NCI-H524 (cell line): ENCODE measurements at places on chromosomes 1 and 21.

DNA sequence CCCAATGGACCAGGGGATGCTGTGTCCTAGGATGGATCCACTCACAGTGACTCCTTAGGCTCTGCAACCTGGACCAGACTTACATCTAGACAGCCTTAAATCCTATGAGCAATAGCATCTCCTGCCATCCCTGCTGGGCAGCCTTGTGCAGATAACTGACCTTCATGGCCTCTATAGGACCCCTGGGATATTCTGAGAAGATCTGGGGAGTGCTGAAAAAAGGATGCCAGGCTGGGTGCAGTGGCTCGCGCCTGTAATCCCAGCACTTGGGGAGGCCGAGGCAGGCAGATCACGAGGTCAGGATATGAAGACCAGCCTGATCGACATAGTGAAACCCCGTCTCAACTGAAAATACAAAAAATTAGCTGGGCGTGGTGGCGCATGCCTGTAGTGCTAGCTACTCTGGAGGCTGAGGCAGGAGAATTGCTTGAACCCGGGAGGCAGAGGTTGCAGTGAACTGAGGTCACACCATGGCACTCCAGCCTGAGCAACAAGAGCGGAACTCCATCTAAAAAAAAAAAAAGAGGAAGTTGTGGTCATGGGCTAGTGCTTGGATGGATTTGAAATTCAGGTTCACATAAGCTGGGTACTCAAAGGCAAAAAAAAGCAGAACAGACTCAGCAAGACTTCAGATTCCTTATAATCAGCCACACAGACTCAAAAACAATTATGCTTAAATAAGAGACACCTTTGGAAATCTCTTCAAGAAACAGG lies 10.9 kb upstream of the SH2D1B start:
- no peak for DNase-seq

GRCh38 chr1:45205011-45205909 lies 1.1 kb downstream of the ZSWIM5 start:
- peak; percentile 71 for DNase-seq

GRCh38 chr1:215595231-215595630 lies 28.1 kb downstream of the KCTD3 start:
- no peak for DNase-seq

DNA sequence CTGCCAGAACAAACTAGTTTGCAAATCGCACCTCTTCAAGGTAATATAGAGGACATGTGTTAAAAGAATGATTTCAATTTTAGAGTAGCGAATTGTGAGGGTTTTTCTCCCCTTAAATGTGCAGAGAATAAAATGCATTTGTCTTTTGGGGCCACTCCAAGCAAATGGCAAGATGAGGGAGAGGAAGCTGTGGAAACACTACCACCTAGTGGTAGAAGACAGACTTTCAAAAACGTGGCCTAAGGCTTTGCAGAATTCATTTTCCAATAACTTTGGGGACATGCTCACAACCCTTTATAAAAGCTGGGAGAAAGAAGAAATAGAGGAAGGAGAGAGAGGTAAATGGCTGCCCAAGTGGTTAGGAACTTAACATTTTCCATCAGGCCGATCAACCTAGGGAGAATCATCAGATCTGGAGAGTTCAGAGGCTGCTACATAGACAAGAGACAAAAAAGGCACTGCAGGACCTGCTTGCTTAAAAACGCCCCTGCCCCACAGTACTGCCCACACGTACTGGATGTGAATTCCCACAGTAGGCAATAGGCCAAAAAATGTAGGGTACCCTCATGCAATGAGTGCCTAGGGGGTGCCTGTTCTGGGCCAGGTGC lies 15.7 kb upstream of the RCAN1 start:
- peak; percentile 62 for DNase-seq

- no peak for DNase-seq
These were observed 10.2 kb upstream of the HSD3B2 start for GRCh38 chr1:119404736-119405135.

GRCh38 chr1:172342584-172343239 lies 77.8 kb upstream of the C1orf105 start:
- DNase-seq: no peak

DNA sequence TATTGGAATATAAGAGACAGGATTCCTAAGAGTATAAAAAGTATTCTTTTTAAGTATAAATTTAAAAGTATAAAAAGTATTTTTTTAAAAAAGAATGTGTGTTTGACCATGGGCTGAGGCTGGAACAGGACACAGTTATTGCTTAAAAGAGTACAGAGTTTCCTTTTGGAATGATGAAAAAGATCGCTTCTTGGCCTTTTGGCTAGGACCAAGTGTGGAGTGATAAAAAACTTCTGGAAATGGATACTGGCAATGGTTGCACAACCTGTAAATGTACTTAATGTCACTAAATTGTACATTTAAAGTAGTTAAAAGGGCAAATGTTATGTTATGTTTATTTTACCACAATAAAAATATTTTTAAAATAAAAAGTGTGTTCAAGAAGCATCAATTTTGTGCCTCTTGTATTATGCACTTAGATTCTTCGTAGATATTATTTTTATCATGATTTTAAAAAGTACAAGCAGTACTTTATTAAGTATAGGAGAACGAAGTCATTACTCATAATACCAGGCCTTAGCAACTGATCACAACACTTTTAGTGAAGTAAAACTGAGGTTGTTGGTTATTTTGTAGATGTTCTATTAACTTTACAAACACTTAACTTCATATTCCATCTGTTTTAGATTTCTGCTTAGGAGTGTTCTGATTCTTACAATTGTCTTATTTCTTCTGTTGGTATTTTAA lies 389.1 kb upstream of the ZP4 start:
- DNase-seq: no peak

DNA sequence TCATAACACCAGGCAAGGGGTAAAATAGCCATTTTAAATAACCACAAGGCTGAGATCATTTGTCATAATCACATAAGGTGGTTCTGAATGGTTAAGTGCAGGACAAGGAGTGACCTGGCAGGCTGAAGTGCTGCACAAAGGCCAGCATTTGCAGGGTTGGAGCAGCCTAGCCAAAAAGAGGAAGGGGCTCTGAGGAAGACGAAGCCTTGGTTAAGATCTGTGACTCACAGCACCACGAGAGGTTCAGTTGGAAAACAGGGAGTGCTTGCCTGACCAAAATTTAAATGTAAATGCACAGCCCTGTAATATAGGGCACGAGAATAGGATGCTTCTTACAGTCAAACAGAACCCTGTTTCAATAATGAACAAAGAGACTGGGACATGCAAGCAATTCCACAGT lies 12.1 kb downstream of the ATP5PF start:
- no peak for DNase-seq

GRCh38 chr1:53278298-53278725 lies 40.0 kb upstream of the MAGOH start:
- DNase-seq: peak; percentile 43

DNA sequence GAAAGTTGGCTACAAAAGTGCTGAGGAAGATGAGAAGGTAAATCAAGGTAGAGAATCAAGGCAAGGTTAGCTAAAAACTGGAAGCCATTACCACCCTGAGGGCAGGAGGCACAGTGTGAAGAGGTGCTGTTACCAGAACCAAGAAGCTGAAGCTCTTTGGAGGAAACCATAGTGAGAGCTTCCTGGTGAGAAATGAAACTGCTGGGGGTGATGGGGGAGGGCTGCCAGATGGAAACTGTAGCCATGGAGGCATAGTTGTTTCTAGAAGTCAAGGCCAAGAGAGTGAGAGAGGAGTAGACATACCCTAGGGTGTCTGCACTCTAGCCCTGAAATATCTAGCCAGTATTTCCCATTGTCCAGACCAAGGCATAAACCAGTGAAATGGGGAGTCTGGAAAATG lies 28.7 kb downstream of the IFI44 start:
- no peak for DNase-seq

DNA sequence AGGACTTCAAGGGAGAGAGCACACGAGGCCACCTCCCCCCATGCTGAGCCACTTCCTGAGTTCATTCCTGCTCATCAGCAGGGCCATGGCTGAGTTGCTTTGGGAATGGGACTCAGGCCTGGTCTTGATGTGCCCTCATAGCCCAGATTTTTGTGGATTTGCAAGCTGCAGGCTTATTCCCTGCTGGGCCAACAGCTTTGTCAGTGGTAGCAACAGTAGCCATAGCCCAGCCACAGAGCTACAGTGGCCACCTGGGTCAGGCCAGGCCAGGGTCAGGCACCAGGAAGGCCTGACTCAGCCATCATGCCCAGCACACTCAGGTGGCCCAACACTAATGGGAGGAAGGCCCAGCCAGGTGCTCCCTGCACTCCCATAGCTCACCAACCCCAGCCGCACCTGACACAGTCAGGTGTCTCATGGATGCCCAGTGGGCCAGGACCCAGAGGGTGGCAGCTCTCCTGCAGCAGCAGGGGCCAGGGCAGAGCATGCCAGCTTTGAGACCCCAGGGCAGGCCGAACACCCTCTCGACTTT lies 33.5 kb downstream of the EPHA2 start:
- no peak for DNase-seq

DNA sequence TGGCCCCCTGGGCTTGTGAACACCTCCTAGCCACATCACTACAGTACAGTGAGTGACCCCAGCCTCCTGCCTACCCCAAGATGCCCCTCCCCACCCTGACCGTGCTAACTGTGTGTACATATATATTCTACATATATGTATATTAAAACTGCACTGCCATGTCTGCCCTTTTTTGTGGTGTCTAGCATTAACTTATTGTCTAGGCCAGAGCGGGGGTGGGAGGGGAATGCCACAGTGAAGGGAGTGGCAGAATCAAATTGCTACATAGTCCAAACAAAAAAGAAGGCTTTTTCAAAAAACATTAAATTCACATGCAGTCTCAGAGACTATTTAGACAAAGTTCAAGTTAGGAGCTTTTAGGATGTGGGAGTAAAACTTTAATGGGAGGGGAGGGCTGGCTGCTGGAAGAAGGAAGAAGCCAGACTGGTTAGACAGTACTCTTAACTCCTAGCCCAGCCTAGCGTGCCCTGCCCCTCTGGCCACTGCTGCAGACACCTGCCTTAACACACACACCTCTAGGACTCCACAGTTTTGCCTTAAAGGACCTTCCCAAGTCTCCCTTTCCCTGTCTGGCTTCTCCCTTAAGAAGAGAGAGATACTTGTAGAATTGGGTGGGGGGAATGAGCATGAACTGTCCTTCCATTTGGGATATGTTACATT lies 9.4 kb downstream of the PEA15 start:
- no peak for DNase-seq

DNA sequence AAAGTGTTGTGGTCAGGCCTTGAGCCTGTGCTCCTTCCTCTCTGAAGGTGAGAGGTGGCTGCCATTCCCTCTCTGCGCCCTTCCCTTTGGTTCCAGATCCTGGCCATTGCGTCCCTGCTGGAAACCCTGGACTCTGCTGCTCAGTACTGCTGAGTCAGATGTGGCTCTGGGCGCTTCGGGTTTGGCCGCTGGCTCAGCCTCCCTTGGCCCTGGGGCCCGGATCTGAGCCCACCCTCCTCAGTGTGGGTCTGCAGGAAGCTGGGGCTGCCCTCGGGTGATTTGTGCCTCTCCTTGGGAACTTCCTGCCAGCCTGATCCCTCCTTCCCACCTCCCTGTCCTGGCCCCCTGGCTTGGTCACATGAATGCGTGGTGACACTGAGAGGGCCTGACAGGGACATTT lies 32.2 kb downstream of the QSOX1 start:
- DNase-seq: no peak

GRCh38 chr1:14625572-14625971 lies 27.1 kb downstream of the KAZN start:
- no peak for DNase-seq

DNA sequence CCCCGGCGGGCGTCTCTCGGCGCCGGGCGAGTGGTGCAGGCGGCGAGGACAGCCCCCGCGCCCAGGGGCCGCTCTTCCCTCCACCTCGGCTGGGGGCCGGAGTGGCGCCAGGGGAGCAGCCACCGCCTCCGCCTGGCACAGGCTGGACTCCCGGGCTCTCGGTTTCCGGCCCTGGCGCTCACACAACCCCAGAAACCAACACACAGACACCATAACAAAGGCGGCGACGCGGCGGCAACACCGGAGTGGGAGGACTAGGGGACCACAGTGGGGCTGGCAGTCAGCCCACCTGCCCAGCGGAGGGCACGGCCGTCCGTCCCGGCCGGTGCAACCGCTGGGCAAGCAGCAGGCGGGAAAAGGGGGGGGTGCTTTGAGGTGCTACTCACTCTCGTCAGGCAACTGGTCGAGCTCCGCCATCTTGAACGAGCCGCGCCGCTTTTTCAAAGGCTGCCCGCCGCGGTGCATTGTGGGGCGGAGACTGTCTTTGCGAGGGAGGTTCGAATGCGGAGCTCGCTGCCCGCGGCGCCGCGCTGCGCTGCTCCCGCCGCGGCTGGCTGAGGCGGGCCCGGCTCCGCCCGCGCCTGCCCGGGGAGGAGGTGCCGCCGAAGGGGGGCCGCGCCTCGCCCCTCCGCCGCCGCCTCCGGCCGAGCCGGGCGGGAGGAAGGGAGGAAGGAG lies at the start of gene LIN9:
Gene LIN9 (minus strand): TSS at position 442 of the 675 bp plus-strand sequence. CDS start 25 bp downstream, at position 417.
- DNase-seq: peak; percentile 87

DNA sequence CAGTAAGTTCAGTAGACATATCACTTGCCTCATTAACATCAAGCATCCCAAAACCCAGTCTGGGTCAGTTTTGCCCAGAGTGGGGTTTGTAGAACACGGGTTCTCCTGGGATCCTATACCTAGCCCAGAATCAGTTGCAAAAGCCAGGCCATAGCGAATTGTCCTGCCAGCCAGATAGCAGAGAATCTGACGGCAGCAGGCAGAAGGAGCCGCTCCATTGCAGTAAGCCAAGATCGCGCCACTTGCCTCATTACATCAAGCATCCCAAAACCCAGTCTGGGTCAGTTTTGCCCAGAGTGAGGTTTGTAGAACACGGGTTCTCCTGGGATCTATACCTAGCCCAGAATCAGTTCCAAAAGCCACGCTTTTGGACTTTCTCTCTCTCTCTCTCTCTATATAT lies 19.1 kb downstream of the NDUFS5 start:
- no peak for DNase-seq

DNA sequence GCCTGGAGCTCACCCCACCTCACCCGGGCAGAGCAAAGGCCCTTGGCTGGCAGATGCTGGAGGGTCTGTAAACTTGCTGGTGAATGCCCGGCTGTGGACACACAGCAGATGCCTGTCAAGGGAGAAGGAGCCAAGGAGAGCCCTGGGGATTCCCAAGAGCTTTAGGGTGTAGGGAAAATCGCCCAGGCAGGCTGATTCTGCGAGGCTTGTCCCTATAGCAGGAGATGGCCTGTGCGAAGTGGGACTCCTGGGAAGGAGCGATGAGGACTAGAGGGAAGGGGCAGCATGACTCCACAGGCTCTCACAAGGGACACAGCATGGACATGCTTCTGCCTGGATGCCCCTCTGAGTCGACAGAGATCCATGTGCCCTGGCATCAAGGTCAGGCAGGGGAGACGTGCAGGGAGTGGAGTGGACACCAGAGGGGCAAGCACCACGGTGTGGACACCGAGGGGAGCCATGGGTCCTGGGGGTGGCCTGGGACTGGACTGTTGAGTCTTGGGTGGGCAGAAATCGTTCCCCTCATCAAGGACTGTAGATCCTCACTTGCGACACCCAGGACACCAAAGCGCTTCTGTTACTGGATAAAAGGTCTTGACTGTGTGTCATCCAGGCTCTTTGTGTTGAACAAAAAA lies 71.4 kb upstream of the ABCG1 start:
- no peak for DNase-seq

GRCh38 chr1:117037802-117038201 lies 22.3 kb upstream of the TTF2 start:
- no peak for DNase-seq
